M059J (cell line): ENCODE measurements at places on chromosomes 2 and 18. TPM values are rescaled to one million over a fixed set of nuclear protein-coding genes. Genes with fewer than 3 reads are reported as not detected.

KCMF1 gene
- total RNA-seq = 52.7 and 81.2 TPM in 2 replicates

AFF3 gene
- total RNA-seq = 2.6 and 3.0 TPM in 2 replicates

LYPD6B gene
- total RNA-seq = 27.0 and 28.8 TPM in 2 replicates

C18orf63 gene
- total RNA-seq = not detected in 2 replicates

INHBB gene
- 0.94 and 0.96 TPM in 2 replicates for total RNA-seq

SOCS6 gene
- total RNA-seq = 20.4 and 28.8 TPM in 2 replicates

SSB gene
- total RNA-seq = 68.5 and 76.0 TPM in 2 replicates

AOX1 gene
- 18.7 and 46.3 TPM in 2 replicates for total RNA-seq

RRM2 gene
- 110 and 170 TPM in 2 replicates for total RNA-seq

CPO gene
- not detected in 2 replicates for total RNA-seq

EVA1A gene
- 122 and 124 TPM in 2 replicates for total RNA-seq

KIF3C gene
- total RNA-seq = 6.3 and 11.1 TPM in 2 replicates

NAB1 gene
- 24.1 and 32.1 TPM in 2 replicates for total RNA-seq

ELOA2 gene
- not detected in 2 replicates for total RNA-seq

STPG4 gene
- total RNA-seq = 1.0 TPM in 1 of 2 replicates, not detected in the other

FOXD4L1 gene
- 0.07 TPM in 1 of 2 replicates, not detected in the other for total RNA-seq

FTCDNL1 gene
- total RNA-seq = 0.25 and 0.99 TPM in 2 replicates
